ENCODE measurements at places on chromosomes 4 and X.

GRCh38 chr4:8322794-8323704 lies 53.5 kb downstream of the HTRA3 start:
- no peak for DNase-seq

DNA sequence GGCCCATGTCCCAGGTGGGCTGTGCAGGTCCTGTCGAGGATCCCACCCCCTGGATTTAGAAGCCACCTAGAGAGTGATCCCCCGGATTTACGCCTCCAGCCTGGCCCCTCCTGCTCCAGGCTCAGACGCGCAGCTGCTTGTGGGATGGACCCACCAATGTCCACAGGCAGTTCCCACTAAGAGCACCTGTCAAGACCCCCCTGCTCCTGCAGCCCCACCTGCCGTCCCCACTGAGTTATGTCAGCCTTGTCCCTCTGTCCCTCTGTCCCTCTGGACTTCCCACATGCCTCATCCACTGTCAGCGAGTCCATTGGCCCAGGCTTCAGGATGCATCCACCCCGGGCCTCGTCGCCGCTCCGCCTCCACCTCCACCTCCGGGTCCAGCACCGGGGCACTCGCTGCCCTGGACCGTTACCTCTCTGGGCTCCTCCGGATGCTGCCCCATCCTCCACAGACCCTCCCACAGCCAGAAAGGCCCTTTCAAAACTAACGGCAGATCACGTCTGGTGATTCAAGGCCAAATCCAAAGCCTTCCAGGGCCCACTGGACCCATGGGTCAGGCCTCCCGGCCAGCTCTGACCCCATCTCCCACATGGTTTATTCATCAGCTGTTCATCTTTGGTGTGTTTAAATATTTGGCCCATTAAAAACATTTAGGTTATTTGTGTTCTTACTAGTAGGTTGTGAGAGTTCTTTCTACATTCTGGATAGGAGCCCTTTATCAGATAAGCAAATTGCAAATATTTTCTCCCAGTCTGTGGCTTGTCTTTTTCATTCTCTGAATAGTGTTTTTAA lies 28.3 kb downstream of the HTRA3 start:
- no peak for DNase-seq

DNA sequence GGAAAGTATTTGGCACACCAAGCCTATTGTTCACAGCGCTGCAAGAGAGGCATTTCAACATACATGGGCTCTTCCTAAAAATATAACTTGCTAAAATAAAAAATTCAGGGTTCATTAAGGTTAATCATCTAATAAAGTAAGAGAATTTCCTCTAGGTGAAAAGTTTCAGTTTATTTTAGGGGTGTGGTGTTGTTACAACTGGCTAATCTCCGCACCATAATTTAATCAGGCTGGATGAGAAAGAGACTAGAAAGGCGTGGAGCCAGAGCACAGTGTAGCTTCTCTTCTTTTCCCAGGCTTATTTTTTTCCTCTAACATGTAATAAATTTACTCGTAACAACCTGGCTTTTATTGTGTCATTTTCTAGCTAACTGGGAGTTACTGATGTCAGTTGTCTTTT lies 47.9 kb downstream of the FHL1 start:
- no peak for DNase-seq

DNA sequence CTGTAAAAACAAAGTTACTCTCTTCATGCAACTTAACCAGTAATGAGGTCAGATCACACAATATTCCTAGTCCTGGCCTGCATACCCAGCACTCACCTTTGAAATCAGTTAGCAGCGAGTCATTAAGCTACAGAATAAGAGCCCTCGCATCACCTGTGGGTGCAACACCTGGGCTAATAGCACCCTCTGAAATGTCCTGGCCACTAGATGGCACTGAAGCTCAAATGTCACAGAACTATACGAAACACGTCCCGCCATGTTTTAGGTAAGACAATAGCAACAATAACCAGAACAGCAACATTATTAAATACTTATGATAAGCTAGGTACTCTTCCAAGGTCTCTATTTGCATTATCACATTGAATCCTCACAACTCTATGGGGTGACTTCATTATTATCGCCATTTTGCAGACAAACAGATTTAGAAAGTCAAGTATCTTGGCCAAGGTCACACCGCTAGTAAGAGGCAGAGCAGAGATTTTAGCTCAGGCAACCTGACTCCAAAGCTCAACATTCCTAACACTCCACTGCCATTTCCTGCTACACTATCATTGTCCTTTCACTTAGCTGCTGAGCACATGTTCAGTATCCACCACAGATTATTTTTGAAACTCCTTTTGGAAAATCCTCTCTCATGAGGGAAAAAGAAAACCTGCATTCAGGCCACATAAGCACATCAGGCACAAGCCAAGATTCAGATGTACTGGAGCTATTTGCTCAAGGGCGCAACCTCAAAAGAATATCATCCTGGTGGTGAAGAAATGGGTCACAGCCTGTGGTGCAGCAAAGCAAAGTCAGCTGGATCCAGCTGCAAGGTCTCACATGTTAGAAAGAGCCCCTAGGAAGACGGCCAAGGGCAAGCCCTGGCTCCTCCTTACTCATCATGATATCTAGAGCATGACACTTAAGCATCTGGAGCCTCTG lies 59.5 kb upstream of the KDR start:
- DNase-seq: peak; percentile 19

DNA sequence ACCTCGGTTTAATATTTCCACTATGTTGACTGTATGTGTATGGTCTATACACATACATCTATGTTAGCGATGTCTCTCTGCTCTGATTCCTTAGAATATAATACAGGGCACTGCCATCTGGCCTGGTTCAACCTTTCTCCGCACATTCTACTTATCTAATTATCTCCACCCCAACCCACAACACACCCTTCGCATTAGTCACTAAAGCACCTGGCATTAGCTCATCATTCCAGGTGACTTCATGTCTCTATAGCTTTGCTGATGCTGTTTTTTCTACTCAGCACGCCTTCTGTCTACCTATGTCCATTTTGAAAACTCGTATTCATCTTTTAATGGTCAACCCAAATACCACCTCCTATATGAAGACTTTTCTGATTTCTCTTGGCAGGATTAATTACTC lies 425.2 kb upstream of the RASGEF1B start:
- DNase-seq: no peak

DNA sequence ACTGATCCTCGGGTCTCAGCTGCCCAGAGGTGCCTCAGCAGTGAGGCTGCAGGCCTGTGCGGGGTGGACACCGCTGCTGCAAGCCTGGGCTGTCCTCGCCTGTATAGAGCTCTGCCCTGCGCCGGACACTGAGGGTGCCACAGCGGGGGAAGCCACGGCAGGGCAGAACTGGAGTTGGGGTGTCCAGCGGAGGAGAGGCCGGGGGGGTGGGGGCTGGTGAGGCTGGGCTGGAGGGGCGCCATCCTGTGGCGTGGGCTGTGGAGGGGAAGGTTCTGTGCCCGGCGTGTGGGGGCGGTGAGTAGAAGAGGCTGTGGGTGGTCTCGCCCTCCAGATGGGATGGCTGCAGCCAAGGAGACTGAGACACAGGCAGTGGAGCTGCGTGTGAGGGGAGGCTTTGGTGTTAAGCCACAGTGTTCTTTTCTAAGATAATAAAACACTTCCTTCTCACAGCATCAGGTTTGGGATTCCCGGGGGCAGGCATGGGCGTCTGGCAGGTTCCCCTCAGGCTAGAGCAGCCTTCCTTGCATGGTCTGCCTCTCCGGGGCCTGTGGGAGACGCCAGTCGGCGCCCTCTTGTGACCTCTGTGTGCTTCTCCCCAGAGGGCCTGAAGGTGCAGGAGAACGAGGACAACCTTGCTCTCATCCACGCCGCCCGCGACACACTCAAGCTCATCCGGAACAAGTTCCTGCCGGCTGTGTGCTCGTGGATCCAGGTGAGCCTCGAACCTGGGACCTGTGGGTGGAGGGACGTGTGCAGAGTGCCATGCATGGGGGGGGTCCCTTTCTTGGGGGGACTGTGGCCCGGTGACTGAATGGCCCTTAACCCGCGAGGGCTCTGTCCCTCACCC lies 7.4 kb downstream of the UVSSA start:
- no peak for DNase-seq

DNA sequence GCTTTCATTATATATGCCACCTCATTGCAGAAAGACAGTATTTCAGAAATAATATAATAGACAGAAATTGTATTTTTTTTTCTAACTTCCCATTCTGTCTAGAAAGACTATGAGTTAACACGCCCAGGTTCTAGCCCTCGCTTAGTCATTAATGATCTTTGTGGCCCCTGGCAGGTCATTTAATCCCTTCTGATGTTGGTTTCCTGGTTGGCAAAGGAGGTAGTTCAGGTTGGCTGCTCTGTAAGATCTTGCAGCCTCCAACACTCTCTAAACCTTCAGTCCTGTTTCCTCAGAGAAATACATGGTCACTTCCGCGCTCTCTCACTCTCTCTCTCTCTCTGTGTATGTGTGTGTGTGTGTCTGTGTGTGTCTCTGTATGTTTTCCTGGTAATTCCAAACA lies 156.3 kb upstream of the NOCT start:
- no peak for DNase-seq

- DNase-seq: no peak
Observed at GRCh38 chr4:72951628-72952027, 117.9 kb downstream of the COX18 start.

DNA sequence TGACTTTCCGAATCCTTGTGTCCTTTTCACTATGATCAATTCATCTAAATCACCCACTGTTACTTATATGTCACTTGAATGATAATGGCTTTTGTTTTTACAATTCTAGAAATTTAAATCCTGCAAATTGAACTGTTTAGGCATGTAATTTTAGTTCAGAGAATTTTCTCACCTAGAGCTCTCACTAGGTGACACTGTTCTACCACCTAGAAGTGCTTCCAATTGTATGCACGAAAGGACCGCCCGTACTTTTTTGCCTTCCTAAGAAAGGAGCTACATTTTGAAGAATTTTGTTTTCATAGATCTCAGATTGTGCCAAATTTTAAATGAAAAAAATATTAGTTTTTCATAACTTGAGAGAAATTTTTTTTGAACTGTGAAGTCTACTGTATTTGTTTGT lies 481.6 kb upstream of the FSTL5 start:
- DNase-seq: no peak

DNA sequence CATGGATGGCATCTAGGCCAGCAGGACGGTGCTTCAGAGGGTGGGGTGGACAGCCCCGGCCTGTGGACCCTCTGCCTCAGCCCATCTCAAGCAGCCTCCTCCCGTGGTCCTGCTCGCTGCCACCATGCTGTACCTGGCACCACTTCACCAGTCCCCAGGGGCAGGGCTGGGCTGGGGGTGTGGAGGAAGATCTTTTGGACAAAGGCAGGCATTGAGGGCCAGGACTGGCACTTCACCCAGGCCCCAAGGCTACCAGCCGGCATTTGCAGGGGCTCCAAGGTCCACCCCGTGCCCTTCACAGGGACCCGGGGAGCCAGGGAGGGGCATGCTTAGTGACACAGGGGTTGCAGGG lies 713 bp downstream of the PLXNB3 start:
- no peak for DNase-seq

DNA sequence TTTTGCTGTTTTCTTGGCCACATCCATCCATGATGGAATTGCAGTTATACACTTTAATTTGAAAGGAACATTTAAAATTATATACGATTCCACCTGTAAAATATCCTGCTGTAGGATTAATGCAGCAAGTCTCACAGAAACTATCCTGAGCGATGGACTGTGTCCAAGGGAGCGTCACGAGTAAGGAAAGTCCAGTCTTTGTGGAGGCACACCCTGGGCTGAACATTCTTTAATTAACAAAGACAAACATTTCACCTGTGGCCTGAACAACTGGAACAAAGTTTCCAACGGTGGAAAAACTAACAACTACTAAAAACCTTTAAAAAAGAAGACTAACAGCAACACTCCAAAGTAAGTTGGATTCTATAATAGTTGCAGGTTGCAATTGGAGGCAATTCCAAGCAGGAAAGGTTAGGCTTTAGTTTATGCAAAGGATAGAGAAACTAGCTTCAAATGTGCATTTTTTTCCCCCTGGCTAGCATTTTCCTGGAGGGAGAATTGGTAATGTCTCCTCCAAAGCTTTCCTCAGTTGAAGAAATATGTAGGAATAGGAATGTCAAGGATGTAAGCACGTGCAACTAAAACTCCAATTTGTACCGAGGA lies 11.0 kb downstream of the EREG start:
- no peak for DNase-seq

DNA sequence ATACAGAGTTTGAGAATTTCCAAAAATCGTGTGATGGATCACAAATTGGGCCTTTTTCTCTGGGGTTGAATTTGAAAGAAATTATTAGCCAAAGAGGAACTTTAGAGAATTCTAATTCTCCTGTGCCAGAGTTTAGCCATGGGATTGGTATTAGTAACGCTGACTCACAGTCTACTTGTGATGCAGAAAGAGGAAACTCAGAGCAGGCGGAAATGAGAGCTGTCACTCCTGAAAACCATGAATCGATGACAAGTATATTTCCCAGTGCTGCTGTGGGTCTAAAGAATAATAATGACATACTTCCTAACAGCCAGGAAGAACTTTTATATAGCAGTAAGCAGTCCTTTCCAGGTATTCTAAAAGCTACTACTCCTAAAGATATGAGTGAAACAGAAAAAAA lies 64.9 kb downstream of the N4BP2 start:
- DNase-seq: no peak

DNA sequence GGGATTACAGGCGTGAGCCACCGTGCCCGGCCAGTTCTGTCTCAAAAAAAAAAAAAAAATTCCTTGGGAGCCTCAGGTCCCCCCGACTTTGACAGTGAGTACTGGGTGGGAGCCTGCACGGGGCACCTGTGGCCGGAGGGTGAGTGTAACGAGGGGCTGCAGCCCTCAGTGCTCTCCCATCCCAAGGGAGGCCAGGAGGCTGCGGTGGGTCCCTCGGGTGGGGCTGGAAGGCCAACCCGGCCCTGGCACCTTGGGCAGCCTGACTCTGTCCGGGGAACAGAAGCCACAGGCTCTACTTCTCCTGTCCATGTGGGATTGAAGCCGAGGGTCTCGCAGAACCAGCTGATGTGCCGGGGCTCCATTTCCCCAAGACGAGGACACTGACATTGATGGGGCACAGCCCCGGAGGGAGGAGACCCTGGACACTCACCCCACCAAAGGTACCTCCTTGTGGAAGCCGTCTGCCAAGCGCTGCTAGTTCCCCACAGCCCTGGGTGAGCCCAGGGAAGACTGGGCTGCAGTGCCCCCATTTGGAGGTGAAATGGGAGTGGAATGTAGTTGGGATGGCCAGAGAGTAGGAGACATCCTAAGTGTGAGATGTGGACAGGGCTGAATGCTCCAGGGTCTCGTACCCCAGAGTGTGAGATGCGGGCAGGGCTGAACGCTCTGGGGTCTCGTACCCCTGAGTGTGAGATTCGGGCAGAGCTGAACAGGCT lies 2.3 kb upstream of the SLC26A1 start:
- no peak for DNase-seq

DNA sequence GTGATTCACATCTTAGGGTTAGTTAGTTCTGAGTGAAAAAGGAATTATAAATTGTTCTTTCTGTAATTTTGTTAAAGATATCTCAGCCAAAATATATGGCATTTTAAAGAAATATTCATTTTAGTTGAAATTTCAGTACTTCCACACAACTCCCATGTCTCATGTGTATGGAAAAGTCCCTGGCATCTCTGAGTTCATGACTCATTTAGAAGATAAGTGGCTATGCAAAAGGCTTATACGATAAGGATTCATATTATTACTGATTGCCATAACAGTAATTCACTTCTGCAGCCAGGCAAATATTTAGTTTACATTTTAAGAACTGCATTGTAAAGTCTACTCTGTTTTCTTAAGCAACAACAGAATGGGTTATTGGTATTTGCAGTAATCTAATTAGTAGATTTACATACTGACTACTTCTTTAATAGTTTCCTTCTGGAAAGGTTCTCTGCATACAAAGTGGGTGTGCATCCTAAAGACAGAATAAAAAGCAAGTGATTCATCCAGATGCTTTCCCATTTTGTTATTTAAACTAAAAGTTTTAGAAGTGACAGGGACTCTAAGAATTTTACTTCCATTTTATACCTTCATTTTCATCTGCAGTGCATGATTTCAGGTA lies 682.4 kb upstream of the PABPC4L start:
- no peak for DNase-seq
